ENCODE measurements at places on chromosomes 5 and 9.
A peak's percentile ranks its signal among the peaks of the same experiment; 100 is the strongest.

DNA sequence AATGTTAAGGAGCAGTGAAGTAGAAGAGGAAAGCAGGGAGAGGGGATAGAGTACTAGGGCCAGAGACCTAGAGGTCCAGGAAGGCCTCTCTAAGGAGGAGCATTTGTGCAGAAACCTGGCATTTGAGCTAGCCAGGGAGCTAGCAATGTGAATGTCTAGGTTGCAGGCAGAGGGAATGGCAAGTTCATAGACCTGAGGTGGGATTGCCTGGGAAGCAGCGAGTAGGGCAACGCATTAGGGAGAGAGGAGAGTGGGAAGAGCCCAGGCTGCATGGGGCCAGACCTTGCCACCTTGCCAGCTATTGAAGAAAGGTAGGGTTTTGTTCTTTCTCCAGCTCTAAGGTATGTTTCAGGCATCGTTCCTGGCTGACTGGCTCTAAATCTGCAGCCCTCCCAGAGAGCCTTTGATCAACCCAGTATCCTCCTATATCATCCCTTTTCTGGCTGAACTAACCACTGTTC is 54.0 kb downstream of the SLC22A5 start:
- DNase-seq = no peak

DNA sequence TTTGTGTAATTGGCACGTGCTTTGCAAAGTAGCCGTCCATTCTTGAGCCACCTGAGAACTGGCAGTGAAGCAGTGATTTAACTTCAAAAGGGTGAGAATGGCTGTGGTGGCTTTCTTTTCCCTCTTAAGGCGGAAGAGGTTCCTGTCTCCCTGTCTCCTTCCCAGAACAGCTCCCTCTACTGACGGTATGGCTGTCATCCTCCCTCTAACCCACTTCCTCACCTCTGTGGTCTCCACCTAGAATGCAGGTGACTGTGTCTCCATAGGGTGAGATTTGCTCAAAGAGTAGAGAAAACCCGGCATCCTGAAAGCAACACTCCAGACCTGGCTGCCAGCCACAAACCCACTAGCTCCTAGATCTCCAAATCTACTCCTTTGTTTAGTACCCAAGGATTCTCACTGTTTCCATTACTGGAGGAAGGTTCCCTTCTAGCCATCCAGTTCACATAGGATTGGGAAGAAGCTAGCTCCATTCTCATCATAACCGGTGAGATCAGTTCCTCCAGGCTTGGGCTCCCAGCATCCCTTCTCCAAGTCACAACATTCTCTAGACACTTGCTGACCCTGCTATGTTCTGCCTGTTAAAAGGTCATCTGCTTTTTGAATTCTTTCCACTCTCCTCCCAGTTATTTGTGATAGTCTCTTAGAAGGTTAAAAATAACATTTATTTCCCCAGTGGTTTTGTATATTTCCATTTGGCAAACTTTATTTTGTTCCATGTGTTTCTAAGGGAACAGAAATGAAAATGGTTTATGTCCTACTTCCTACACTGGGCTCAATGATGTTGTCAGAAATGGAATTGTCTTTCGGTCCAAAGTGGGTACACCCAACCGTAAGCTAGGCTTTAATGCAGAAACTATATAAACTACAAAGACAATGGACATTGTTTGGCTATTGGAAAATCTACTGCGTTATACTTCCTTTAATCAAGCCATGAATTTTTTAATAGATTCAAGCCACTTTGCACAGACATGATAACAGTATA is 269.4 kb downstream of the CWC27 start:
- no peak for DNase-seq

DNA sequence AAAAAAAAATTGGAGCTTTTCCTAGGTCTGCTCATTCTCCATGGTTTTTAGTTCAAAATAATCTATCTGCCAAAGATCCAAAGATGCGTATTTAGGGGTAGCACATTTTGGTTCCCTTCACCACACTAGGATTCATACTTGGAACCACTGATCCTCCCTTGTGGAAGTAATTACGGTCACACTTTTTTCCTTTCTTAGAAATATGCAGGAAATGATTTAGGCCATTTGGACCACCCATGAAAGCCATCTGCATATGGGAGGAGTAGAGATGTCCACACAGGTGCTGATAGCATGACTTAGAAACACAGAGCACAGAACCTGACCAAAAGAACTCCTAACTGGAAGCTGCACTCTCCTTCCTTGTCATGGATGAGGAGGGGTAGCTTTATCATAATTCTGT is 105.9 kb upstream of the RAI14 start:
- DNase-seq = no peak

DNA sequence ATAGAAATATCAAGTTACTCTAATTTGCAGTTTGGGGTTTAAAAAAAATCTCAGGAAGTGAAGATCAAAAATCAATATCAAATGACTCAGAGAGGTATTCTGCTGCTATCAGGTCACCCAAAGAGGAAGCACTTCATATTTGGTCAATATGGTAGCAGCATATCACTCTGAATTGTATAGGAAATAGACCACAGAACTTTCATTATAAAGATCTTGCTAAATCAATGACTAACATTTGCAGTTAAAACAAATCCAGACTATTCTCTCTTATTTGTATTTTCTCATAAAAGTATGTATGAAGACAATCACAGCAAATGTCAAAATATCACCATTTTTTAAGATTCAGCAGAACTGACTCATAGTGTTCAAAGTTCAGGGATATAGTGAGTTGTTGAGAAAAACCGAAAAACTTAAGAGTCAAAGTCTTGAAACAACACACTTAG is 105.8 kb upstream of the PCSK1 start:
- DNase-seq = no peak

- DNase-seq = no peak
Measured at GRCh38 chr9:91086657-91087461, 274.9 kb downstream of the AUH start.

DNA sequence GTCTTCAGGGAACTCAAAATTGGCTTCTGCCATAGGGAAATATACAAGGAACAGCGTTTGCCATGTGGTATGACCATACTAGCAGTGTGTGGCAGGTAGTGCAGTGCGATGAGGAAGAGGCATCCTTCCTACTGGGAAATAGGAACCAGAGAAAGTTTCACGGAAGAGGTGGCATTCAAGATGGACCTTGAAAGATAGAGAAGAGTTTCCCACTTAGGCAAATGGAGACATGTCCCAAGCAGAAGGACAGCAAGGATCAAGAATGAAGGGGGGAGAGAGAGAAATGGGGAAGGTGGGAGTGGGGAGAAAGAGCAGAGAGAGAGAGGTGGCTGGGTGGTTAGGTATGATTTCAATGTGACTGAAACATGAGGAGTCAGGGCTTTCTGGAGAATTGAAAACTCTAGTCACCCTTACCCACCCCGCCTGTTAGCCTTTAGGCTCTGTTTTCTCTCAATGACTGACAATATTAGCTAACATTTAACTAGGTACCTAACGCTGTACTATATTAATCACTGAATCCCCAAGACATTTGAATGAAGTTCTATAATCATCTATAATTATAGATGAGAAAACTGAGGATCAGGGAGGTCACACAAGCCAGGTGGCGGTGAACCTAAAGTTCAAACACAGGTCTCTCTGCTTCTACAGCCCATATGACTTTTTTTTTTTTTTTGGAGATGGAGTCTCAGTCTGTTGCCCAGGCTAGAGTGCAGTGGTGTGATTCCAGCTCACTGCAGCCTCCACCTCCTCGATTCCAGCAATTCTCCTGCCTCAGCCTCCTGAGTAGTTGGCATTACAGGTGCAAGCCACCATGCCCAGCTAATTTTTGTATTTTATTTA is 171.3 kb downstream of the NR3C1 start:
- no peak for DNase-seq

DNA sequence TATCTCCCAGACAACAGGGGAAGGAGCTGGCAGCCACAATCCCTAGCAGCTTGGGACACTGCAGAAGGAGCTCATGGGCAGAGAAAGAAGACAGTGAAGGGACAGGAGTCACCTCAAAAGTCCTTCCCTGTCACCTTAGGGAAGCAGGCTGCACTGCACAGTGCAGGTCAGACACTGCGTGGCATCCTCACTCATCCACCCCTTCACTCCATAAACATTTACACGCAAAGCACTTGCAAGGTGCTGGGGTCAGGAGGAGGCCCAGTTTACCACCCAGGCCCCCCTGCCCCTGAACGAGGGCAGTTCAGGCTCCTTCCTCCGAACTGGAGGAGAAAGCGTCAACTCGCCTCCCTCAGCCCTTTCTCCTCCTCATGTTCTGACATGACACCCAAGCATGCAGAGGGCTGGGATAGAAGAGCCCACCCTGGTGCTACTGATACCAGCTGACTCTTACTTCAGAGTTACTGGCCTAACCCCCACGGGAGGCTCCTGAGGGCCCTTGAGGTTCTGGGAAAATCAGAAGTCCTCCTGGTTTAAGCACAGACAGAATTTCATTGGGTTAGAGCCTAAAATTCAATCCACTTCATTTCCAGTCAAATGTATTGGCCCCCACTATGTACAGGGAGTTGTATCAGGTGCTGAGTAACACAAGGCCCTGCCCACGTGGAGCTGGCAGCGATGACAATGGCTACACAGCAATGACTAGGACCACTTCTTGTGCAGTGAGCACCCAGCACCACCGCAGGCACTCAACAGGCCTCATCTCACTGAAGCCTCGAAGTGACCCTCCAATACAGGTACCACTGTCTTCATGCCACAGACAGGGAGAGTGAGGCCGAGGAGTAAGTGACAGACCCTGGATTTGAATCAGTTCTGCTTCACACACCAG is 70.4 kb downstream of the RAPGEF1 start:
- peak; percentile 47 for DNase-seq

GRCh38 chr5:55903121-55903701 is 52.1 kb downstream of the IL31RA start:
- peak; percentile 54 for DNase-seq

- no peak for DNase-seq
Measured at GRCh38 chr5:2699686-2700085, 51.8 kb downstream of the IRX2 start.

DNA sequence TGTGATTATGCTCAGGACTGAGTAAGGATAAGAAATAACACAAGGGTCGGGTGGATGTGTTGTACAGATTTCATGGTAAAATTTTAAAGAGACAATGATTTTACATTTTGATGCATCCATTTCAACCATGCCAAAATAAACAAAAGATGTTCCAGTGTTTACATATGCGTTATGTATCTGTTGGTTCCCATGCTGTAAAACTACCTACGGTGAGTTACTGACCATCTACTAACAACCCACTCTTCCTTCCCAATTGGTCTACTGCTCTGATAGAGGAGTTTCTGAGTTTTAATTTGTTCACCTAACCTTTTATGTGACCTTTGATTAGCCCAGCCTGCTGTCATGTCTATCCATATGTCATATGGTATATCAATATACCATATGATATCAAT is 1697.1 kb downstream of the MAT2B start:
- no peak for DNase-seq

DNA sequence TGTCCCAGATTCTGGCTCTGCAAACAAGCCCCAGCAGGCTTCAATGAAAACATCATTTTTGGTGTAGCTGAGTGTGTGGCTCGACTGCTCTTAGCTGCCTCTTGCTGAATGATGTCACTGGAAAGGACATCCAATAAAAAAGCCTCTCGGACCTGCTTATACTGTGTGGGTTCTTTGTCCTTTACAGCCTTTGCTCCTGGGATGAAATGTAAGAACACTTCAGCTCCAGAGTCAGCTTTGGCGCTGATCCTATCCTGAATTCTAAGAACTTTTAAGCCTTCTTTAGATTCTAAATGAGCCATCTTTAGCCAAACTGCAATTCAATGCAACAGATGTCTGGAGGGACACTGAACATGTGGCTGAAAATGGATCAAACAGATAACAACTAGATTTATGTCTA is 404.6 kb upstream of the C9orf72 start:
- DNase-seq = no peak
